Vagina (tissue), 2 donors: ENCODE measurements at places on chromosomes 7 and 10. TPM values are rescaled to one million over a fixed set of nuclear protein-coding genes. Genes with fewer than 3 reads are reported as not detected.

GRCh38 chr7:44634187-44634838, 27.9 kb downstream of the OGDH start:
- DNase-seq, result no peak

Gene NODAL
- total RNA-seq, result not detected

DNA sequence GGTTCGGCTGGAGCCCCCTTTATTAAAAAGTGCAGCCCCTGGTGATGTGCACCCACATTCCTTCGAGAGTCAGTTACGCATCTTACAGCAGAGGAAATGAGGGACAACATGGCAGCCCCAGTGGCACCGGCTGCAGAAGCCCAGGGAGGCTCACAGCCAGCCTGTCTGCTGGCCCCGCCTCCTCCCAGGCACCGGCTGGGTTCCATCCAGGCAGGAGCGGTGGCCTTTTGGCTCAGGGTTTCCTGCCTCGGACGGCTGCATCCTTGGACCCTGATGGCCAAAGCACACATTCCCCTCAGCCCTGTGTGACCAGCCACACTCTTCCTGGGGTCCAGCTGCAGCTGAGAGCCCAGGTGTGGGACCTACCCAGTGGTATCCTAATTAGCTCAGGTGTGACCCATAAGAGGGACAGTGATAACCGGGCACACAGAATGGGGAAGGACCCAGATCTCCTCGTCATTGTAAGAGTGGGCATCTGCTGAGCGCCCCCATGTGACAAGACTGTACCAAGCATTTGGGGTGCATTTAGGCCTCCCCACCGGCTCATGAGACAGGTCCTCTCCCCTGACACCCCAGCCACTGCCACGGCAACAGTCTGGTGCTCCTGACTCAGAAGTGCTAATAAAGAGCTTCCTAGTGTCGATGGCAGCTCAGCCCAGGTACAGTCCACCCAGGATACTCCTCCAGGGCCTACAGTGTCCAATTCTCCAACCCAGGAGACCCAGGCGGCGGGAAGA, 63.3 kb upstream of the CHST15 start:
- DNase-seq, result no peak

DNA sequence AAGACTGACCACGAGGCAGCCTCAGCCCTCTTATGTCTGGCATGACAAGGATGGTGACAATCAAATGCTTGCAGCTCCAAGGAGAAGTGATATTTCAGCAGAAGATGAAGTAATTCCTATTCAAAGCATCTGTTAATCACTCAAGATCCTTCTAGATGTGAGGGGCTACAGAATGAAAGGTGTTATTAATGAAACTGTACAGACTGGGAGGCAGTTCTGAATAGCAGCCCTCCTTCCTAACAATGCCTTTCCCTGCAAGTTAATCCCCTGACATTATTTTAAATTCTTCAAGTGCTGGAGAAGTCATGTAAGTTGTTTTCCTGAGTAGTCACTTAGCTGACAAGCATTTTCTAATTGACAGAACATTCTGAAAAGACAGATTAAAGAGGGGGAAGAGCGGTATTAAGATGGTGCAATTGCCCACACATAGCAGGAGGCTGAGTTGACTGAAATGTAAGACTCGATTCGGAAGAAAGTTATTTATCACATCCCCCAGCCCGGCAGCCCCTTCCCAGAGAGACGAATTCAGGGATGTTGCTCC, 300.8 kb downstream of the GRID1 start:
- DNase-seq, result no peak

- DNase-seq, result no peak
Measured at GRCh38 chr7:158097106-158097452, 490.5 kb downstream of the PTPRN2 start.

DNA sequence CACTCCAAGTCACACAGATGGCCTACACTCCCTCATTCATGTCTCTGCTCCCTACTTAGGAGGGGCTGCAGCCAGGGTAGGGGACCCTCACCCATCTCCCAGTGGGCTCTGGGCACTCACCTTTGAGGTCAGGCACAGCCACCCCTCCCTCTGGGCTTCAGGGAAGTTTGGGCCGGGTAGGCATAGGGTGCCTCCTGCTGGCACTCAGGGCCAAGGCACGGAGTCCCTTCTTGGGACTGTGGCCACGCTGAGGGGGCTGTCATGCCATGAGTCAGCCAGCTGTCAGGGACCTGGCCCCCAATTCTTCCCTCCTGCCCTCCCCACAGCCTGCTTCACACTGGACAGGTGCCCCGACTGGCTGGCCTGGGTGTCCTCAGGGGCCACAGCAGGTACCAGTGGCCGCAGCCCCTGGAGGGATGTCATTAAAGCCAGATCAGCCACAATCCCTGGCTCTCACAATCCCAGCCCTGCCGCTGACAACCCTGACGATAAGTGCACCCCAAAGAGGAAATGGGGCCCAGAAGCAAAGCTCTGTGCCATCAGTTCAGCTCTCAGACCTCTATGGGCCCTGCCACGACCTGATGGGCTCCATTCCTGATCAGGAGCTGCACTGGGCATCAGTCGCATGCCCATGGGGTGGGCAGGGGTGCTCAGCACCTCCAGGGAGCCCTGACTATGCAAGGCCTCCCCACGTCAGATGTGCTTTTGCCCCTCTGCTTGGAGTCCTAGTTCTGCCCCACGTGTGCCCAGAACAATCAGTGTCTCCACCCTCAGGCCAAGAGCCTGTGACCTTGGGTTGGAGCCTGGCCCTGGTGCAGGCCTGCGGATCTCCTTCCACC, 34.1 kb upstream of the RET start:
- no peak for DNase-seq

Gene AQP1
- total RNA-seq, result 243 TPM

- DNase-seq, result no peak
Measured at GRCh38 chr7:79286181-79286580, 167.3 kb downstream of the MAGI2 start.

DNA sequence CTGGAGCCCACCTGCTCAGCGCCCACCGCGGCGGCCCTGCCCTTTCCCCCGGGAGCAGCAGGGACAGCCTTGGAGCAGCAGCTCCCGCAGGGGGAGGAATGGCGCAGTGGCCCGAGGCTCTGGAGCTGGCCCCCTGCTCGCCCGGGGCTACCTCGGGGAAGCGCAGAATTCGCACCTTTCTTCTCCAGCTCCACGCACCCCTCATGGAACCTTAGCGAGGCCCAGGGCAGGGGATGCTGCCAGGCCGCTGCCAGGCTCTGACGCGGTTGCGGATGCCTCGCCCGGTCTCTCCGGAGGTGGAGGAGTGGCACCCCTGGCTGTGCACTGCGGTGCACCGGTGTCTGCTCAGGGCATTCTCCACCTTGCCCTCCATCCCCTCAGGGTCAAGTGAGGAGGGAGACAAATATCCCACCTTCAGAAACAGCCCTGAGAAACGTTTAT, 84.9 kb upstream of the MKI67 start:
- no peak for DNase-seq

GRCh38 chr10:119370111-119370741, 162.9 kb downstream of the GRK5 start:
- DNase-seq, result no peak

Gene CYP2C18
- total RNA-seq, result 11.5 TPM

- DNase-seq, result peak; percentile 72
Measured at GRCh38 chr7:30841025-30841735, 70.0 kb downstream of the MINDY4 start.

GRCh38 chr7:151179946-151180345, 7.1 kb downstream of the ASB10 start:
- DNase-seq, result no peak

DNA sequence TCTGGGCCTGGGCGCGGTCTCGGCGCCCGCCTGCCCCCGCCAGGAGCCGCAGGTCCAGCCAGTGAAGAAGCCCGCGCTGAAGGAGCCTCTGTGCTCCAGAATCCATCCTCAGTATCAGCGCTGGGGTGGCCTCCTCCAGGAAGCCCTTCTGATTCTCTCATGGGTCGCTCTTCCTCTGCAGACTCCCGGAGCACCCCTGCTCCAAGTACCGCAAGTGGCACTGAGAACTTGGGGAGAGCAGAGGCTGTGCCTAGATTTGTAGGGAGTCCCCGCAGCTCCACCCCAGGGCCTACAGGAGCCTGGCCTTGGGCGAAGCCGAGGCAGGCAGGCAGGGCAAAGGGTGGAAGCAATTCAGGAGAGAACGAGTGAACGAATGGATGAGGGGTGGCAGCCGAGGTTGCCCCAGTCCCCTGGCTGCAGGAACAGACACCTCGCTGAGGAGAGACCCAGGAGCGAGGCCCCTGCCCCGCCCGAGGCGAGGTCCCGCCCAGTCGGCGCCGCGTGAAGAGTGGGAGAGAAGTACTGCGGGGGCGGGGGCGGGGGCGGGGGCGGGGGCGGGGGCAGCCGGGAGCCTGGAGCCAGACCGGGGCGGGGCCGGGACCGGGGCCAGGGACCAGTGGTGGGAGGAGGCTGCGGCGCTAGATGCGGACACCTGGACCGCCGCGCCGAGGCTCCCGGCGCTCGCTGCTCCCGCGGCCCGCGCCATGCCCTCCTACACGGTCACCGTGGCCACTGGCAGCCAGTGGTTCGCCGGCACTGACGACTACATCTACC, at the start of gene ALOX5:
Gene ALOX5, plus strand, starts transcription at position 641 of the 774 bp plus-strand sequence. Its CDS starts 64 bp downstream, at position 705.
- no peak for DNase-seq

GRCh38 chr7:30420662-30421061, 57.9 kb downstream of the NOD1 start:
- no peak for DNase-seq

- DNase-seq, result no peak
Measured at GRCh38 chr7:4854916-4855315, 6.9 kb downstream of the PAPOLB start.

Gene MOGAT3
- not detected for total RNA-seq

Gene NPFFR1
- total RNA-seq, result not detected

Gene ACSM6
- not detected for total RNA-seq

Gene ACTL6B
- total RNA-seq, result 0.49 TPM

Gene PDE6C
- not detected for total RNA-seq

DNA sequence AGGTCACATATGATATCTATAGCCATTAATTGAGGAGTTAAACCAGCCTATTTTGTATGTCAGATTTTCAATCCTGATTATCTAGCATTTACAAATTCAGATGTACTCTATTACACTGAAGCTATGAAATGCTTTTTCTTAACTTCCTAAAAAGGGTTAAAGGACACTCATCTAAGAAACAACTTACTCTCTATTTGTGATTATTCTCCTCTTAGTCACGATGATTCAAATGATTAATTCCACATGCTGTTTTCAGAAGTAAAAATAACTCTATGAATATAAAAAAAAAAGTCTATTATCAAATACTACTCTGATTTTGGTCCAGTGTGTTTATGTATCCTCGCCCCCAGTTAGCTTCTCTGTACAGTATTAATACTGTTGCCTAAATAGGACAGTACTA, 1199.9 kb downstream of the GATA3 start:
- no peak for DNase-seq

Gene HACD1
- 6.4 TPM for total RNA-seq

Gene NEBL
- total RNA-seq, result 55.2 TPM

- no peak for DNase-seq
Measured at GRCh38 chr7:157610671-157611295, 274.0 kb downstream of the DNAJB6 start.

Gene SORCS3
- total RNA-seq, result 0.25 TPM

DNA sequence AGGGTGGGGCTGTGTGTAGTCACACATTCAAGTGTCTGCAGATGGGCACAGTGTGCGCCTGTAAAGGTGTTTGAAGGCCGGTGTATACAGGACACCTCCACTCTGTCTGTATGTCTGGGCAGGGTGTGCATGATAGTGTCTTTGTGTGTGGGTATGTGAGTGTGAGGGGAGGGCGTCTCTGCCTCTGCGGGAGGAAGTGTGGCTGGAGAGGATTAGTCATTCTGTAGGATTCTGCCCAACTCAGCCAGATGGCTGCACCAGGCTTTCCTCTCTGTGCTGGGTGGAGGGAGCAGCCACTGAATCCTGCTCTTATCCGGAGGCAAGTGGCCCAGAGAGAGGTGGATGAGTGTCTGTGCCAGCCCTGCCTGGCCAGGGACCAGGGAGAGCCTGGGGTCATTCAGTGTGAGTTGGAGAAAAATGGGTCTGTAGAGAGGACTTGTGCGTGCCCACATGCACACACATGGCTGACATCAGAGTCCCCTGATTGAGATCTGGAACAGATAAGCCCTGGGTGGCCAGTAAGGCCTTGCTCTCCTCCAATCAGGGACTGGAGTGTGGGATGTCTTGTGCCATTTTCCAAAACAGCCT, 1.7 kb downstream of the SFXN3 start:
- no peak for DNase-seq

- DNase-seq, result no peak
Measured at GRCh38 chr7:31811650-31812461, 124.8 kb downstream of the PPP1R17 start.

GRCh38 chr10:33001908-33002492, 44.0 kb upstream of the ITGB1 start:
- DNase-seq, result no peak

DNA sequence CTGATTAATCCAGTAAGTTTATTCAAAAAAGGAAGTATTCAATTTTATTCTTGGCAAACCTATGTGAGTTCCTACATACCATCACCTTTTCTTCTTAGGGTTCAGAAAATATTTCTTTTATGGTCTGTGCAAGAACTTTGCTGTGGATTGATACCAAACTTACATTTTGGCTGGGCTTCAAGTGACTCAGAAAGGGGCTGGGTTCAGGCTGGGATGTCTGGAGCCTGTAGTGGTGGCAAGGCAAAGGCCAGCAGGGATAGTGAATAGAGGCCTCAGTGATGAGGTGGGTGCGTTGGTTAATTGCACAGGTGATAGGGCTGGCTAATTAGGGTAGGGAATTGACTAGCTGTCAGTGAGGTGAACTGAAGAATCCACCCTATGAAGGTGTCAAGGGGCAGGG, 40.2 kb upstream of the ATXN7L1 start:
- no peak for DNase-seq

- DNase-seq, result no peak
Measured at GRCh38 chr7:157431951-157432540, 95.2 kb downstream of the DNAJB6 start.

Gene IL15RA
- total RNA-seq, result 41.0 TPM

- DNase-seq, result peak; percentile 58
Measured at GRCh38 chr10:98013776-98014175, 16.6 kb downstream of the CRTAC1 start.

- no peak for DNase-seq
Measured at GRCh38 chr7:144575456-144575855, 172.0 kb upstream of the NOBOX start.

GRCh38 chr10:132627666-132628531, 90.3 kb downstream of the INPP5A start:
- no peak for DNase-seq

Gene PRR15
- total RNA-seq, result not detected

Gene EGFR
- total RNA-seq, result 130 TPM

Gene HOXA4
- total RNA-seq, result 0.98 TPM

Gene BMPR1A
- total RNA-seq, result 33.1 TPM

DNA sequence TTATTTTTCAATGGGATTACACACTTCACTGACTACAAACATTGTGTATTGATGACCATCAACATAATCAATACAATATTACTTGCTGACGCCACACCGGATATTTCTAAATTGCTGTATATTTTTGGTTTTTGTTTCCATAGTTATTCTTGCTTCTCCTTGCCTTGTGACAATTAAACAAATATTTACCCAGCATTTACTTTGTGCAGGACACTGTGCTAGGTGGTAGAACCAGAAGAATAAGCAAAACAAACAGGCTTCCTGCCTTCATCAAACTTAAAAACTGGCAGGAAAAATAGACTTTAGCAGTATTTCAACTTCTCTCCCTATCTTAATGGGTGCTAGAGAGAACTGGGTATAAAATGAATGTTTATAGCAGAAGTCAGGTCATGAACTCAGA, 50.6 kb downstream of the ZNF277 start:
- DNase-seq, result no peak
